ENCODE measurements at places on chromosomes 7 and 10.

DNA sequence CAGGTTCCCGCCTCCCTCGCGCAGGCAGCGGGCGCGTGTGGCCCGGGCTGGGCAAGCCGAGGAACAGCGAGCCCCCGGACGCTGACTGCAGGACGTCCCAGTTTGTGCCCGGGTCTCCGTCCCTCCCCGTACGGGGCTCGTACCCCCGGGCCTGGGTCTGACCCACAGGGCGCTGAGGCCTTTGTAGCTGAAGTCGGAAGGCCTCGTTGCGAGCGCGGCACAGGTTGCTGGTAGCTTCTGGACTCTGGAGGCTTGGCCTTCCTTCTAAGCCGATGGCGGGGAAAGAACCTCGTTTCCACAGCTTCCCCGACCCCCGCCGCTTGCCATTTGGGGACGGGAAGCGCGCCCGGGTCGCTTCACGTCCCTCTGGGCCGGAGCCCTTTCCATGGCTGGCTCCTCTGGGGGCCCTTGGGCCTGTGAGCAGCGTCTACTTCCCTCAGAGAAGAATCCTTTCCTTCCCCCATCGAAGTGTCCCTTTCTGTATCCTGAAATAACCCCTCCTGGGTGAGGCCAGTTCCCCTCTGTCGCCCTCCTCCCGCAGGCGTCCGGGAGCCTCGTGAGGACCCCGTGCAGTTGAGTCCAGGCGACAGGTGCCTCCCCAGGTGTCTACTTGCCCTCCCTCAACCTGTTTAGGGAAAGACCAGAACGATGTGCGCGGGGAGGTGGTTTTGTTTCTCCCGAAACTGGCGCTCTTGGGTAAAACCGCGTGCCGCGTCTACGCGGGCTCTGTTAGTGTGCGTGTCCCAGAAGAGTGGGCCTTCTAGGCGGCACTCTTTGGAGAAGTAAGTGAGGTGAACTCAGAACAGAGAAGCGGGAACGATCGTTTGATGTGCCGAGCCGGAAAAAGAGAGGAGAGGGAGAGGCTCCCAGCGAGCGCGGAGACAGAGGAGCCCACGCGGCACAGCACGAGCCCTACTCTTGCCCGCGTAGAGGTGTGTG is 9.3 kb downstream of the EVX1 start:
- no peak for DNase-seq

DNA sequence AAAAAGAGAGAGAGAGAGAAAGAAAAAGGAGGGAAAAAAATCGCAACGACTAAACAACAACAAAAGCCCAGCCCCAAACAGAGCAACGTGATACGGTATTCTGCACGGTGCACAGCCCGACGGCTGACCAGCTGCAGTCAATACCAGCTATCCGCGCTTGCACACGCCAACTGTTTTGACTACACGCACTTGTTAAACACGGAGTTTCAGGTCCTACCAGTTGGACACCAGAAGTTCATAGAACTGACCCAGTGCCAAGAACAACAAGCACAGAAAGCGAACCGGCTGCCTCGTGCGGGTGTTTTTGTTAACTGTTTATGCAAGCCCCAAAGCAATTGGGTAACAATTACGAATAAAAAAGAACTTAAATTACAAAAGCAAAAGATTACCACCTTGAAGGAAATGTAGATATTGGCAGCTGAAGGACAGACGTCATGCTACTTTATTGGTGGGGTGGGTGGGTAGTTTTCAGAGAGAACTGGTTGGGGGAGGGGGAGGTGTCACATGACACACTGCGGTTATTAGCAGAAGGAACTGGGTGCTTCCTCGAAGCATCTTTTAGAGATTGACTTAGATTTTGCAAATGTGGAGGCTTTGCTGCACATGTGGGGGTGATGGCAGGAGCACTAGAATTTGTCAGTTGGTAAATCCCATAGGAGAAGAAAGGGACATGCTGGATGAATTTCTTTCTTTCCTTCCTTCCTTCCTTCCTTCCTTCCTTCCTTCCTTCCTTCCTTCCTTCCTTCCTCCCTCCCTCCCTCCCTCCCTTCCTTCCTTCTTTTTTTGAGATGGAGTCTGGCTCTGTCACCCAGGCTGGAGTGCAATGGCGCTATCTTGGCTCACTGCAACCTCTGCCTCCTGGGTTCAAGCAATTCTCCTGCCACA is 110.6 kb upstream of the EFCAB10 start:
- peak; percentile 53 for DNase-seq

GRCh38 chr10:77240041-77240652 is 397.5 kb downstream of the KCNMA1 start:
- DNase-seq: no peak

DNA sequence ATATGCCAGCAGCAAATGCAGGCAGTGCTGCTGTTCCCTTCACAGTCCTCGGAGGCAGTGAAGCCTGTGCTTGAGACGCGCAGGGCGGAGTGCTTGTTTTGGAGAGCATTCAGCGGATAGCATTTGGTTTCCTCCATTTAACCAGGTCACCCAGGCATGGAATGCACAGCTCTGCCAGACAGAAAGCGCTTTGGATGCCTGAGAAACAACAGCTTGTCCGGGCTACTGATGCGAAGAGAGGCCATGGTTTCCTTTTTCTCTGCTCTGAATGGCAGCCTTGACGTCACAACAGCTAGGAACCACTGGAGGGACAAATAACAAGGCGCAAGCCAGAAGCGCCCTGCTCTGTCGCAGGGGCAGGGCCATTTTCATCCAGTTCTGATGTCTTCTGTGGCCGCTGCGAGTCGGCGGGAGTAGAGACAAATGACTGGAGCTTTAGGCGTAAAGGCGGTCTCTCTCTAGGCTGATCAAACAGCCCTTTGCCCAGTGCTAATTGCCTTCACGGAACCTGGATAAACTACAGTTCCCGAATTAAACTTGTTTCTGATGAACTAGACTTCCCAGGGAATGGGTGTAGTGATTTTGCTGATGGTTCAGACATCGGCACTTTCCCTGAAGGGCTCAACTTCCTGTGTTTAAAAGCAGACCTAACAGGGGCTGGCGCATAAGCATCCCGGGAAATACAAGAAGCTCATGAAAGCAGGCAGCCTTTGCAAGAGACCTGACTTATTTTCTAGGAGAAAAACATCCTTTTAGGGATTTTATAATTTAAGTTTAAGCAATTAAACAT is 187.6 kb upstream of the KLF14 start:
- DNase-seq: no peak

GRCh38 chr10:19347621-19348020 is 299.0 kb downstream of the MALRD1 start:
- no peak for DNase-seq

GRCh38 chr7:47516985-47517600 is 64.8 kb downstream of the TNS3 start:
- no peak for DNase-seq

DNA sequence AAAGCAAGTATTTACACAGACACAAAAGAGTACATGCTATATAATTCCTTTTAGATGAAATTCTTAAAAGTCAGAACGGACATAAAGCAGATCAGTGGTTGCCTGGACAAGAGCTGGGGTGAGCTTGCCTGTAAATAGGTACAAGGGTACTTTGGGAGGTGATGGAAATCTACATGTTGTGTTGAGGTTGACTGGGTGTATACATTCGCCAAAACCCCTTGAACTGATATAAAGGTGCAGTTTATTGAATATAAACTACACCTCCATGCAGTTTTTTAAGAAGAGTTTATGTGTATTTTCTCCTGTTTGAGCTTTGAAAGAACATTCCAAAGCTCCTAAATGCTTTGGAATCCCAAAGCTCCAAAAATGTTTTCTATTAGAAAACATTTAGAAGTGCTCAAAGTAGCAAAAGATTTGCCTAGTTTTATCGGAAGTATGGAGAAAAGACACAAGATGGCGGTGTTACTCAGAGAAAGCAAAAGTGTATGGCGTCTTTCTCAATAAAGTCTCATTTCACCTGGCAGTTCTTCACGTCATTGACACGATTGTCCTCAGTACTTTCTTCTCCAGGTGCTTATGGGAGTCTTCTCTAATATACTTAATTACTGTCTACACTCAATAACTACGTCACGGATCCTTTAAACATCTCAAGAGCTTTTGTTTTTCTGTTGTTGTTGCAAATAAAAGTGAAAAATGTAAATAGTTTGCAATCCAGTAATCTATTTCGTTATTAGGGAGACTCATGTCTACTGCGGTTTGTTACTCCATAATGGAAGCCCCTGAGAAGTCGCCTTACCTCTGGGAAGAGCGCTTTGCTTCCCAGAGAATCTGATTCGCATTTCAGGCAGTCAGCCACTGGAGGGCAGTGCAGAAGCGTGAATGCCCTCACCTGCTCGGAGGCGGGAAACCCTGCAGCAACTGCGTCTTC is 14.7 kb upstream of the SEC61G start:
- DNase-seq: peak; percentile 61

- no peak for DNase-seq
Observed at GRCh38 chr10:5196702-5197113, at the start of gene AKR1C4. AKR1C4 (plus strand) TSS chr10:5196837; CDS start chr10:5196868, 31 bp downstream.

DNA sequence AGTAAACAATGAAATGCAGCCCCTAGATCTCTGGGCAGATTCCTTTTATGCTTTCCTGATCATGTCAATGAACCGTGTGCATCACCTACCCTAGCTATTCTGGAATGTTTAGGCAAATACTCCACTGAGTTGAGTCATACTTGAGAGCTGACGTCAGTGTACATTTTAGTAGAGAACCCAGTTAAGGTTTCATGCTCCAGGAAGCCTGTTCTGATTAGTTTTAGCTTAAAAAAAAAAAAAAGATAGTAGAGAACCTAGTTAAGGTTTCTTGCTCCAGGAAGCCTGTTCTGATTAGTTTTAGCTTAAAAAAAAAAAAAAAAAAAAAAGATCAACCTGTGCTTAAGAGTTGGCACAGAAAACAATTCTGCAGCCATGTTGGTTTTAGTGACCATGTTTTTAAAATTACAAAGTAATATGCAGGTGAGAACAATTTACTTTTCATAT is 3.7 kb upstream of the MCU start:
- no peak for DNase-seq

DNA sequence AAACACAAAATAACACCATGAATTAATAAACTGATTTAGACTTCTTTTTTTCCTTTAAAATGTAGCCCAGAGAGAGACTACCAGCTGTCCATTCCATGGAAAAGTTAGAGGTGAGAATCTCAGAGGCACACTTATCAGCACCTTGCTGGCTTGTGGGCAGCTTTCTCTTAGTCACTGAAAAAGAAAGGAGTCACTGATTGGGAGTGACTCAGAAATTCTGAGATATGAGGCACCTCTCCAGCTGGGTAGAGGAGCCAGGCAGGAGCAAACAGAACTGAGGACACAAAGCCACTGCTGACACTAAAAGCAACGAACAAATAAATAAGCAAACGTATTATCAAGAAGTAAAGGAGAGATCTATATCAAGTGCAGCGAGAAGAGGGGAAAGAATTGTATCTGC is 310.6 kb downstream of the PARD3 start:
- DNase-seq: no peak

GRCh38 chr10:63069318-63069717 is 63.8 kb upstream of the NRBF2 start:
- no peak for DNase-seq

- peak; percentile 54 for DNase-seq
Observed at GRCh38 chr7:99928994-99929729, at the start of gene GJC3. GJC3 (minus strand) TSS chr7:99929620; CDS start chr7:99929620, 0 bp downstream.

GRCh38 chr7:109751241-109751640 is 1181.6 kb downstream of the DNAJB9 start:
- DNase-seq: no peak

DNA sequence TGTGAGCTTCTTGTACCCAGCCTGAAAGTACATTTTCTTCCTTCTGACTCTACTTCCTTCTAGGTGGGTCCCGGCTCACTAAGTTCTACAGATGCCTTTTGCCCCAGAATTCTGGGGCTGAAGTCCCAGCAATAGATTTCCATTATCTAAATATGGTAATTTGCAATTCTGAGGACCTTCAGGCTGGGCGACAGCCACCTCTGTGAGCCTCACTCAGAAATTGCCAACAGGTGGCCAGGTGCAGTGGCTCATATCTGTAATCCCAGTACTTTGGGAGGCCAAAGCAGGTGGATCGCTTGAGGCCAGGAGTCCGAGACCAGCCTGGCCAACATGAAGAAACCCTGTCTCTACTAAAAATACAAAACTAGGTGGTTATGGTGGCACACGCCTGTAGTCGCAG is 23.7 kb downstream of the CREM start:
- DNase-seq: no peak

DNA sequence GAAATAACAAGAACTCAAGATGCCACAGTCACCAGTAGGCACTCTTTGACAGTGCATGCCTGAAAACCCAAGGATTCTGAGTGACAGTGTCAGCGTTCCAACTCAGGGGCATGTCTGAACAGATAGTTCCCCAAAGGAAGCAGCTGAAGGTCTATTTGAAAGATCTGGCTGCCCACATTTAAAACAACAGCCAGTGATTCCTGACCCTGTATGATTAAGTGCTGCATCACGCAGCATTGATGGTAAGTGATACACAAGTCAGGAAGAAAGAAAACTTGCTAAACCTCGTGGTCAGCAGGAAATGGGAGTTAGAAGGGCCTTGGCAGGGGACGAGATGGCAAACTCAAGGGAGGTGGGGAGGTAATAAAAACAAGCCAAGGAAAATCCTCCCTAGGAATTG is 1013.1 kb downstream of the TYW1 start:
- DNase-seq: no peak

DNA sequence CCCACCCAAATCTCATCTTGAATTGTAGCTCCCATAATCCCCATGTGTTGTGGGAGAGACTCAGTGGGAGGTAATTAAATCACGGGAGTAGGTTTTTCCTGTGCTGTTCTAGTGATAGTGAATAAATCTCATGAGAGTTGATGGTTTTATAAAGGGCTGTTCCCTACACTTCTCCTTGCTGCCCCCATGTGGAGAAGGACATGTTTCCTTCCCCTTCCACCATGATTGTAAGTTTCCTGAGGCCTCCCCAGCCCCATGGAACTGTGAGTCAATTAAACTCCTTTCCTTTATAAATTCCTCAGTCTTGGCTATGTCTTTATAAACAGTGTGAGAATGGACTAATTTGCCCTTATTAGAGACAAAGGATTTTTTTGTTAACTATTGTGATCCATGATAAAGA is 48.5 kb upstream of the MKX start:
- no peak for DNase-seq

DNA sequence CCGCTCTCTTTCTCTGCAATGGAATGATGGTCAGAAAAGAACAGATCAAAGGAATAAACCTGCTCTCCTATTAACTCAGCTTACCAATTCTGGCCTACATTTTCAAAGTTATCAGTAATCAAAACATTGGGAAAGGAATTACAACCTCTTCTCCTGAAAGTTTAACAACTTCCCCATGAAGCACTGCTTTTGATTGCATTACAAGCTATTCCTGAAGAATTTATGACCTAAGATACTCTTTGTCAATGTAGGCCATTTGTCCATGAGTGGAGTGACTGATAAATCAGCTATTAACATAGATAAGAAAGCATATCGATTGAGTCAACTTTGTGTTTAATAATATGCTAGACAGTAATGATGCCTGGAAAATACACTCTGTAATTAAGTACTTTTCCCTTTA is 271.7 kb upstream of the C7orf33 start:
- no peak for DNase-seq

DNA sequence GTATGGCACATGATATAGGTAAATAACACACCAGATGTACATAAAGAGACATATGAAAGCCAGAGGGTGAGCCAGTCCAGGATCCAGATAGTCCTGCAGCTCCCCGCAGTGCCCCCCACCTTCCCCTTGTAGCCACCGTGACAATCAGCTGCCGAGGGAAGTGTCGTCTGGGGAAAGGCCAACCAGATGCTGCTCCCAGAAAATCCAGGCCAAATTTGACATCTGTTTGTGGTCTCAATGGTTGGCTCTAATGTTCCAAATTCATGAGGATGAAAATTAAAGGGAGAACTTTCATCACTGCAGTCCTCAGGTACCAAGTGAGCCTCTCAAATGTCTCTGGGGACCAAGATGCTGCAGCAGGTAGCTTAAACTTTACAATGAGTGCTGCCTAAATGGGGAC is 210.3 kb downstream of the PTEN start:
- no peak for DNase-seq

- no peak for DNase-seq
Observed at GRCh38 chr7:126803060-126803665, 449.6 kb downstream of the GRM8 start.

All from activated CD4-positive, CD25-positive, alpha-beta regulatory T cell treated with anti-CD3 and anti-CD28 coated beads, Interleukin-2, amount 50 U/mL, for 72 hours (primary cell).